ENCODE measurements at places on chromosomes 6 and 20.

GRCh38 chr6:144347933-144348332, 62.8 kb downstream of the UTRN start:
- DNase-seq: no peak

GRCh38 chr6:165985281-165985805, 182.3 kb downstream of the TBXT start:
- DNase-seq: no peak

DNA sequence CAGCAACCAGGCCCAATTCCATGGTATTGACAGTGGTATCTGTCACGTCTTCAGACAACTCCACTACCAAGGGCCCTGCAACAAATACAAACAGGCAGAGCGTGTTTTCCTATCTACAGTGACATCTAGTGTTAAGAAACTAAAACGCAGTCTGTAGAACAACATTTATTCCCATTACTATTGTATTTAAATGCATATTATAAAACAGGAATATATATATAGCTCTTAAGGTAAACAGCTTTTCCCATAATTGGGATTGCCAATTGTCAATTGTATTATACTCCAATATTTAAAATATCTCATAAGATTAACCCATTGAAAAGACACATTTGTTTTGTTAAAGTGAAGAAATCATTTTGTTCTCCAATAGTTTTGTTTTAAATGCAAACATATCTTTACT, 97.2 kb downstream of the KIF16B start:
- DNase-seq: peak; percentile 22

DNA sequence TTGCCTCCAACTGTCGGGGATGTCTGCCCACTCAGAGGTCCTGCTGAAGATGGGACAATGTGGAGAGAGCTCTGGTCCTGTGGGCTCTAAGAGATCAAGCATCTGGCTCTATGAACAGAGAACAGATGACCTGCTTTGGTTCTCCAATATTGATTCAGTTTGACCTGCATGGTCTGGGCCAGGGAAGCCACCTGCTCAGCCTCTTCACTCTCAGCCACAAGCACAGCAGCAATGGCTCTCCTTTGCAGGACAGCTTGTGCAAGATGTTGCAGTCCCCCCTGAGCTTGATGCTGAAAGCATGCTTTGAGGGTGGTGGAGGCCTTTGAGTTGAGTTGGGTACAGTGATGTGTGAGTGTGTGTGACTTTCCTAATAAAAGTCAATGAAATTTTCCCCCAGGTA, 18.6 kb upstream of the MCM3 start:
- no peak for DNase-seq

GRCh38 chr6:78117966-78118365, 465.1 kb downstream of the MEI4 start:
- DNase-seq: no peak

- DNase-seq: no peak
Measured at GRCh38 chr6:43493833-43494232, 16.3 kb downstream of the LRRC73 start.

GRCh38 chr20:40659567-40659966, 29.5 kb downstream of the MAFB start:
- DNase-seq: no peak

DNA sequence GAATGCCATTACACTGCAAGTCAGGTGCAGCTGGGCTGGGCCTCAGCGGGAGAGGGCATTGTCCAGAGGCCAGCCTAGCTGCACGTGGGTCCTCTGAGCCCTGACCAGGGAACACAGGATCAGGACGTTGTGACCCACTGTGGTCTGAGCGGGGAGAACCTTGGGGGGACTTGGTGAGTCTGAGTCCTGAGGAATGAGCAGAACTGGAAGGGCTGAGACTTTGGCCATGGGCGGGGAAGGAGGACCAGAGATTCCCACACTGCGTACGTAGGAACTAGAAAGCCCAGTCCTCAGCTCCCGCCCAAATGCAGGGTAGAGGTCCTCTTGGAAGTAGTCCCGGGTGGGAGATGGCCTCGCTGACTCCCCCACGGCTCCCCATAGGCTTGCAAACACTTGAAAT, 42.5 kb downstream of the GABRR2 start:
- no peak for DNase-seq

GRCh38 chr20:8798505-8798904, 270.4 kb upstream of the PLCB4 start:
- no peak for DNase-seq

DNA sequence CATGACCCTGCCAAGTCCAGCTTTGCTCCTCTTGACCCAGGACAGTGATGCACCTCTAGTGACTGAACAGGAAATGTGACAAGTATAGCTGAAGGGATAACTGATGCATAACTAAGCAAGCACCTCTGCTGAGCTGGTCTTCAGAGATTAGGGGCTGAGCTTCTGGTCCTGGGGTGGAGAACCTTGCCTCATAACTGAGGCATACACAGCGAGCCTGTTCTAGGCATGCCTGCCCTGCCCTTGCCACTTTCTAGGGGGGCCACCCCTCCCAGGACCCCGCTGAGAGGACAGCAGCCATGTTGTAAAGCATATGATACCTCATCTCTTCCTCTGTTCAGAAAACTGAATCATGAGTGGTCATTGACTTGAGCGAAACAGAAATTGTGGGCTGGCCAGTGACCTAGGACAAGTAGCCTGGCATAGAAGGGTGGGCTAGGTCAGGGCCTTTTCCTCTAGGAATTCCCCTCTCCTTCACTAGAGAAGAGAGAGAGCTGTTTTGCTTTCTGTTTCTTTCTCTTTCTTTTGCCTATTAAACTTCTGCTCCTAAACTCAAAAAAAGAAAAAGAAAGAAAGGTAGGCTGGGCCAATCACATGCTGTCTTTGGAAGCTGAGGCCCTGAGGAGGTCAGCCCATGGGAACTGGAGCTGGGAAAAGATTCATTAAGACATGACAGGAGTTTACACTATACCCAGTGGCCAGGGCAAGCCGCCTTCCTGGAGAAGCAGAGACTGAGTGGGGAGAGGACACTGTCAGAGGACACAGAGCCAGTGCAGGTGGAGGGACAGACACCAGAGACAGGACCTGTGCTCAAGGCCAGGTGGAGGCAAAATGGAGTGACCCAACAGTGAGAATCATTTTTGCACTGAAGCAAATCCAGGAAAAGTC, 23.1 kb downstream of the ALDH5A1 start:
- no peak for DNase-seq

DNA sequence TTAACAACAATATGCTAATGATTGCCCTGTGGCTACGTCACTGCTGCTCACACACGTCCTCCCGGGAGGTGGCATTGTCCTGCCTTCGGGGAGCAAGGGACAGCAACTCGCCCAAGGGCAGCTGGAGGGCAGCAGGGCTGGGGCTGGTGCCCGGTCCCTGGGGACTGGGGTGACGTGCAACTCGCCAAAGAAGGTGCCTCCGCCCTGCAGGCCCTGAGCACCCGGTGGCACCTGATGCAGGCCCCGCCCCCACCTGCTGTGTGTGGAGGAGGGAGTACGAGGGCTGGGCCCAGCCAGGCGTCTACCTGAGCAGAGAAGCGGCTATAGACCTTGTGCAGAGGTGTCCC, 64.8 kb upstream of the SLCO4A1 start:
- no peak for DNase-seq

DNA sequence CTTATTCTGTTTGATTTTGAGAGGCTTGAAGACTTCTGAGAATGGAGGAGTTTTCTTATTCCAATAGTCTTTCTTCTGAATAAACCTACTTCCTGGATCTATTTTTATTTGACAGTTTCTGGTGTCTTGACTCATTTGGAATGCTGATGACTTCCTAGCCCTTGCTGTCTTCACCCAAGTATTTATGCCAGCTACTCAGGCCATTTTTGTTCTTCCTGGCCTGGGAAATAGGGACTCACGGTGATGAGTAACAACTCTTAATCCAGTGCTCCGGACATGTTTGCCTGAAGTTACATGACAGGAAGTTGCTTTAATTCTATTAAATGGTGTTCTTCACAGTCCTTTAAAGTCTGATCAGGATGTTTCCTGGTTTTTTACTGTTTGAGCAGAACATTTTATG, 272.1 kb upstream of the EYS start:
- no peak for DNase-seq

- DNase-seq: no peak
Measured at GRCh38 chr20:14711652-14712051, 374.2 kb upstream of the FLRT3 start.

DNA sequence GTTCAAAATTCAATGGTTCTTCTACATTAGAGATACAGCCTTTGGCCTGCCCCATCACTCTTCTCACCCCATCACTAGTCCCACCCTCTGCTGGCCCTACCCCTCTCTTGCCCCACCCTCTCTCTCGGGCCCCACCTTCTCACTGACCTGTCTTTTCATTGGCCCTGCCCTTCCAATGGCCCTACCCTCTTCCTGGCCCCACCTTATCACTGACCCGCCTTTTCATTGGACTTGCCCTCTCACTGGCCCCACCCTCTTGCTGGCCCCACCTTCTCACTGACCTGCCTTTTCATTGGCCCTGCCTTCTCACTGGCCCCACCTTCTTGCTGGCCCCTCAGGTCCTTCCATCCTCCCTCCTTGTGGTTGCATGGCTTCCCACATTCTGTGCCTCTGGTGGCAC, 107.2 kb upstream of the PLEKHG1 start:
- DNase-seq: peak; percentile 13

DNA sequence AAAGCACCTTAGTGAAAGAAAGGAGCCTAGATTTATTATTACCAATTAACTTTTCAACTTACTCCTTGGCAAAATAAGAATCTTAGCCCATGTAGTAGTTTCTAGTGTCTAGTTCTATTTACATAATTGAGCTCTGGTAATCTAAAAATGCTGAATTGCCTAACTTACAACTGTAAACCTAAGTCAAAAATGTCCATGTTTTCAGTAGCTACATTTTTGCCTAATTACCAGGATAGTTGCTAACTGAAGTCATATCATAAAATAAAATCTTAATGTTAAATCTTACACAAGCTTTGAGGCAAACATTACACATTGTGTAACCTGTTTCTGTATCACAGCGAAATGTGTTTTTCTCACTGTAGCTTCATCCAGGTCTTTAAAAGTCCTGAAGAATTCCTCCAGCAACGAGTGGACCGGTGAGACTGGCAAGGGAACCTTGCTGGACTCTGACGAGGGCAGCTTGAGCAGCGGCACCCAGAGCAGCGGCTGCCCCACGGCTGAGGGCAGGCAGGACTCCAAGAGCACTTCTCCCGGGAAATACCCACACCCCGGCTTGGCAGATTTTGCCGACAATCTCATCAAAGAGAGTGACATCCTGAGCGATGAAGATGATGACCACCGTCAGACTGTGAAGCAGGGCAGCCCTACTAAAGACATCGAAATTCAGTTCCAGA, 7.6 kb upstream of the CLDN20 start:
- no peak for DNase-seq

GRCh38 chr6:151443911-151444621, 7.9 kb downstream of the RMND1 start:
- DNase-seq: no peak

- no peak for DNase-seq
Measured at GRCh38 chr6:122569230-122569771, 40.9 kb upstream of the PKIB start.

- DNase-seq: peak; percentile 21
Measured at GRCh38 chr6:119138906-119139541, 60.6 kb upstream of the FAM184A start.

DNA sequence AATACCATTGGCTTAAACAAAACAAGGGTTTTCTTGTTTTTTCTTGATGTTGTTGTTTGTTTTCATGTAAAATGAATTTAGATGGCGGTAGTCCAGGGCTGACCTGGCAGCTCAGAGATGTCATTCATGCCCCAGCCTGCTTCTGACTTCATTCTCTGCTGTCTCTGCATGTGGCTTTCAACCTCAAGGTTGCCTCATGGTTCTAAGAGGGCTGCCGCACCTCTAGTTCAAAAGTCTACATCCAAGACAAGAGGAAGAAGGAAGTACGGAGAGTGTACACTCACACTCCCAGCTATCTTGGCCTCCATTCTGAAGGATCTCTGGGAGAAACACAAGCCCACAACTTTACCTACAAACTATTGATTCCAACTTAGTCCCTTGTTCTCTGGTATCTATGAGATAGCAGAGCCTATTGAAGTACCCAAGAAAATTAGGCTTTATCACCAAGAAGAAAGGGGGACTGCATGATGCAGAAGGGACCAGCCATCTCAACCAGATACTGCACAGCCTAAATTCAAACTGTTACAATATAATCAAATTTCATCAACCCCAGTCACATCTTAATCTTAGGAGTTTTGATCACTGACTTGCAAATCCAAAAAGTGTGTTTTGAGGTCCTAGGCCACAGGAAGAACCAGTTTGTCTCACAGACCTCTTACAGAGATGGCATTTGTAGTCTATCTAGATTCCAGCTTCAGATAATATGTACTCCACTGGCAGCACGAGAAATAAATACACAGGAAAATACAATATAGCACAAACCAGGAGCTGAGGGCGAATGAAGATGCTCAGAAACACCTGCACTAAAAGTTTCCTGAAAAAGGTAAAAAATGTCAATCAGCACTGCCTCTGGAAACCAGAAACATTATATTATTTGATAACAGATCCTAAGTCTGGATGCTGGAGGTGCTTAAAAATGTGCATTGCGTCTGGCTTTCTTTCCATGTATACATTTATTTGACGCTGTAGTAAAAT, 866 bp upstream of the BTN3A3 start:
- DNase-seq: no peak

DNA sequence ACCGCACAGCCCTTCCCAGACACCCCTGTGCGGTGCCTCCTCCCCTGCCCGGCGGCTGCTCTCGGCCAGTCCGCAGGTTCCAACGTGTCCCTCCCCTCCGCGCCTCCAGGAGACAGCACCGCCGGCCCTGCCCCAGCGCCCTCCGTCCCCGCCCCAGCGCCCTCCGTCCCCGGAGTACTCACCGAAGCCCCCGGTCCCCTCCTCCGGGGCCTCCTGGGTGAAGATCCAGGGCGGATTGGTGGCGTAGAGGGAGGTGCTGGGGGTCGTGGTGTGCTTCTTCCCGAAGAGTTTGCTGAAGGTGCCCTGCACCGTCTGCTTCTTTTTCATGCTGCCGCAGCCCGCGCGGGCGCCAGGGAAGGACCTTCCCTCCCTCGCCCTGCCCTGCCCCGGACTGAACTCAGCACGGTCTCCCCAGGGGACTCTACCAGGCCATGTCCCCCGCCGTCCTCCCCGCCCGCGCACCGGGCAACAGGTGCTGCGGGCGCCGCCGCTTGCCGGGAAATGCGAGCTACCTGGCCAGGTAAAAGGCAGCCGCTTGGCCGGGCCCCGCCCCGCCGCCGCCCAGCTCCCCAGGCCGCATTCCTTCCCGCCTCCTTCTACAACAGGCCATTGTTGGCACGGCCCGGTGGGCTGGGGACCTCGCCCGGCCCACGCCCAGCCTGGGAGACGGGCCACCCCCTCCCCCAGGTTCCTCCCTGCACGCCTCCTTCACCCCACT, at the start of gene C6orf132:
Gene C6orf132, minus strand, starts transcription at position 503 of the 718 bp plus-strand sequence. Its CDS starts 176 bp downstream, at position 327.
- DNase-seq: no peak

GRCh38 chr20:33407251-33407650, 5.9 kb upstream of the CDK5RAP1 start:
- no peak for DNase-seq

- no peak for DNase-seq
Measured at GRCh38 chr6:125904871-125905270, 51.7 kb upstream of the HINT3 start.

- DNase-seq: no peak
Measured at GRCh38 chr20:41005361-41005729, 23.3 kb upstream of the TOP1 start.

Measured in hematopoietic multipotent progenitor cell treated with erythropoietin and hydrocortisone succinate and interleukin-3 and kit ligand, for 15 days (in vitro differentiated cells).